Epithelial cell of umbilical artery (primary cell): ENCODE measurements at places on chromosomes 2 and 18. TPM values are rescaled to one million over a fixed set of nuclear protein-coding genes. Genes with fewer than 3 reads are reported as not detected.

SMYD1 gene
- not detected in 2 replicates for total RNA-seq

GAD1 gene
- 0.97 TPM in 1 of 2 replicates, not detected in the other for total RNA-seq

MTCL1 gene
- 9.7 and 25.2 TPM in 2 replicates for total RNA-seq

TRAPPC12 gene
- total RNA-seq = 40.0 and 51.0 TPM in 2 replicates

GKN2 gene
- not detected in 2 replicates for total RNA-seq

LRRTM4 gene
- not detected in 2 replicates for total RNA-seq

RAD51AP2 gene
- total RNA-seq = not detected in 2 replicates

SERPINB8 gene
- 29.9 and 33.1 TPM in 2 replicates for total RNA-seq

KLHL41 gene
- under 0.01 and 0.15 TPM in 2 replicates for total RNA-seq

KCNE4 gene
- 0.30 and 0.32 TPM in 2 replicates for total RNA-seq

OTX1 gene
- under 0.01 TPM in 1 of 2 replicates, not detected in the other for total RNA-seq

PAX3 gene
- not detected in 2 replicates for total RNA-seq

ABI2 gene
- total RNA-seq = 29.9 and 35.3 TPM in 2 replicates

RAB3GAP1 gene
- total RNA-seq = 60.7 and 71.0 TPM in 2 replicates

CDH20 gene
- total RNA-seq = not detected in 2 replicates

HOXD4 gene
- total RNA-seq = 0.65 and 3.5 TPM in 2 replicates

GALNT3 gene
- 0.32 TPM in 1 of 2 replicates, not detected in the other for total RNA-seq

GCKR gene
- total RNA-seq = 3.2 and 8.8 TPM in 2 replicates

KCNG2 gene
- total RNA-seq = not detected in 2 replicates

MC2R gene
- not detected in 2 replicates for total RNA-seq

PROC gene
- total RNA-seq = not detected in 2 replicates

FOXI3 gene
- total RNA-seq = not detected in 2 replicates

RTTN gene
- total RNA-seq = 13.0 and 16.0 TPM in 2 replicates

MAP3K19 gene
- not detected in 2 replicates for total RNA-seq

FKBP1B gene
- total RNA-seq = 22.0 and 23.1 TPM in 2 replicates

RFX8 gene
- total RNA-seq = 2.6 and 3.6 TPM in 2 replicates
